ENCODE measurements at places on chromosomes 1 and 21.
A peak's percentile ranks its signal among the peaks of the same experiment; 100 is the strongest.

- no peak for DNase-seq
Observed at GRCh38 chr1:109299558-109300343, 7.1 kb downstream of the MYBPHL start.

GRCh38 chr1:5935026-5935425 is 57.2 kb downstream of the NPHP4 start:
- DNase-seq, result no peak

GRCh38 chr1:96075704-96076455 is 645.7 kb upstream of the PTBP2 start:
- DNase-seq, result no peak

GRCh38 chr1:199780948-199781670 is 246.4 kb upstream of the NR5A2 start:
- no peak for DNase-seq

GRCh38 chr1:156053768-156054499 is at the start of gene UBQLN4:
UBQLN4 (minus strand) TSS chr1:156053798; CDS start chr1:156053701, 97 bp downstream.
- peak; percentile 88 for DNase-seq

GRCh38 chr1:20814534-20814871 is 27.4 kb upstream of the HP1BP3 start:
- no peak for DNase-seq

DNA sequence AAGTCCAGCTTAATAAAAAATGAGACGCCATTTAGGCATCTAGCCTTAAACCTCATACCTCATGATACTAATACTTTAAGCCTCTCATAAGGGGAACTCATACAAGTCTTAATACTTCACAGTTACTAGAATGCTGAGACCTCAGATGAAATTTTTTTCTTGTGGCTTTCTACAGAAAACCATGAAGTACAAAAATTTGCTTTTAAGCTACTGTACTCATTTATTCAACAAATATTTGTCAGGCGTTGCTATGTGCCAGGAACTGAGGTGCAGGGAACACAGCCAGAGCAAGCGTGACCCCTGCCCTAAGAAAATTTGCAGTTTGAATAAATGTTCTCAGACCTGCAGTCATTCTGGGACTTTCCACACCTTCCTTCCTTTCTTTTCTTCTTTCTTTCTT is 150.6 kb downstream of the MRPL39 start:
- peak; percentile 52 for DNase-seq

DNA sequence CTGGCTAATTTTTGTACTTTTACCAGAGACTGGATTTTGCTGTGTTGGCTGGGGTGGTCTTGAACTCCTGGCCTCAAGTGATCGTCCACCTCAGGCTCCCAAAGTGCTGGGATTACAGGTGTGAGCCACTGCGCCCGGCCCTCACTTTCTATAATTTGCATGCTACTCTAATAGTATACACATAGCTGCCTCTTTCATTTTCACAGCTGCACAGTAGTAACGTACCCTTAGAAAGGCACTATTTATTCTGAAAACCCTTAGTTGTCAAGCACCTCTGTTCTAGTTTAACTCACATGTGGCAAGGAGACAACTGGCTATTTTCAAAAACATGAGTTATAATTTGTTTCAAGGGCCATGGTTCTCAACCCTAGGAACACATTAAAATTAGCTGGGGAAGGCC is 17.2 kb downstream of the TPM3 start:
- DNase-seq, result no peak

GRCh38 chr1:86825319-86825718 is 88.6 kb downstream of the SELENOF start:
- DNase-seq, result no peak

DNA sequence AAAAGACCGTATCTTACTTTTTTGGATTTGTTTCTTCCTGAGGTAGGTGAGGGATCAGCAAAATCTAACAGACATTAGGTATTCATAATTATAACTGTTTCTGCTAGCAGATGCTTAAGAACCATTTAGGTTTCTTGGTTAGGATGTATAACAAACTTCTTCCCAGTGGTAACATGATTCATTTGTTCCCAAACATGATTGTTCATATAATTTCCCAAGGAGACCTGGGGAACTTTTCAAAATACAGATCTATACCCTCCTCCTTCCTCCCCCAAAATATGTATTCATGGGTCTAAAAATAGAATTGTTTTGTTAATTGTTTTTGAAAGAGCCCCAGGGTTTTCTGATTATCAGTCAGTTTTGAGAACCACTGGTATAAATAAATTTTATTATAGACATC is 228.2 kb downstream of the COP1 start:
- DNase-seq, result no peak

- DNase-seq, result no peak
Observed at GRCh38 chr1:204250428-204251030, 36.7 kb upstream of the GOLT1A start.

- DNase-seq, result no peak
Observed at GRCh38 chr1:153849487-153850185, 73.1 kb downstream of the GATAD2B start.

- no peak for DNase-seq
Observed at GRCh38 chr21:45126204-45126626, 51.8 kb downstream of the ADARB1 start.

GRCh38 chr1:201126832-201127754 is at the start of gene ASCL5:
ASCL5 (minus strand) TSS chr1:201127184; CDS start chr1:201115372, 11,812 bp downstream.
- no peak for DNase-seq

GRCh38 chr1:171221665-171222591 is 26.4 kb upstream of the FMO1 start:
- no peak for DNase-seq

DNA sequence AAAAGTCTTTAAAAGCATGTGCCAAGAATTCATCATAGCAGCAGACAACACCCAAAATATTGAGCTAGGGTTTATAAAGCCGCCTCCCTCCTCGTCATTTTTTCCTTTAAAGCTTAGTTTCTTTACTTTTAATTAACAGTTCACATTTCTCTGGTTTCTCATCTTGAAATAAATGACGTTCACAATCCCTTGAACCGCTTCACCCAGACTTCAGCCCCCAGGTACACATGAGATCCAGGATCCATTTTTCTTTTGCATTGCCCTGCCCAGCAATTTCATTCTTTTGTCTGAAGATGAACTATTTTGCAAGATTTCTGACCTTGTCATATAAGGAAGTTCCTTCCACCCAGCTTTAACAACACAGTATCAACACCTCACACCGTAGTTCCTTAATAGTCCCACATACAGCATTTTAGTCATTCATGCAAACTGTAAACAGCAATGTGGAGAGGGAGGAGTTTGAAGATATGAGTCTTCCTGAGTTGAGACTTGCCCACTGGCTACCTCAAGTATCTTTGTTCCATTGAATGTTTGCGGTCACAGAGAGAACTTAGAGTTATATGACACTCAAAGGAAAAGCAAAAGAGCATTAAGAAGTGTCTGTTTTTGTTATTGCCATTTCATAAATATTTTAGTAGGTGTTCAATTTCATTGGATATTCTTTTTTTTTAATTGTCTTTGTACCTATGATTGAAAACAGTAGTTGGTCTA is 35.3 kb upstream of the CACYBP start:
- peak; percentile 19 for DNase-seq

DNA sequence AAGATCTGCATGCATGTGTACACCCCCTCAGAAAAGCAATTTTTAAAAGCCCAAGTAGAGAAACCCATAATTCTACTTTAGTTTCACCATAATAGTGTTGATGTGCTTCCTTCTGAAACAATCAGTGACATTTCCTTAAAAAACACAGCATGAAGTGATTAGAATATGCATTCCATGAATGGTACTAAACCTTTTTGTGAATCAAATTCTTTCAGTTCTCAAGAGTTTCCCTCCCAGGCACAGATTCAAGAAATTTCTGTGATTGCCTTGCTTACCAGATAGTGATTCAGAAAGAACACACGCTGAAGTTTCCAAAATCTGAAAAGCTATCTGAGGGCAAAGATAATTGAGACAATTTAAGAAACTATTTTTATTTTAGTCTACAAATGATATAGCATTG is 136.4 kb upstream of the ADGRL2 start:
- DNase-seq, result no peak

GRCh38 chr1:2525920-2526823 is at the start of gene PANK4:
PANK4 (minus strand) TSS chr1:2526596; CDS start chr1:2526587, 9 bp downstream.
- DNase-seq, result peak; percentile 90

DNA sequence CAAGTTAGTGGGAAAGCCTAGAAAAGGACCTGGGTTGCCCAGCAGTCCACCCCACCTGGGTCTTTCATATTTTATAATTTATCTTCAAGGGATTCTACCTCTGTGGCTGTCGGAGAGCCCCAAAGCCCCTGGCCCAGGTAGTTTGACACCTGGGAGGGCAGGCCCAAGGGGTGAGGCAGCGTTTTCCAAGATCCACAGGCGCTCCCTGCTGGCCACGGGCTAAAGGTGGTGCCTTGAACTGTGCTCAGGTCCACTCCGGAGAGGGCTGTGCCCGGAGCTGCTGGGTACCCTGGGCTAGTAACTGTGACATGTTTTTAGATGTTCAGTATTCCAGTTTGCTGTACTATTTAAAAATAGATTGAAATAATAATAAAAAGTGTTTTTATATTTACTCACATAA is 37.2 kb upstream of the CRNN start:
- DNase-seq, result no peak

GRCh38 chr21:21751286-21751685 is 753.1 kb downstream of the NCAM2 start:
- no peak for DNase-seq
